ENCODE measurements at places on chromosomes 12 and 14.
A peak's percentile ranks its signal among the peaks of the same experiment; 100 is the strongest.

GRCh38 chr12:78120866-78121560, 290.3 kb downstream of the NAV3 start:
- peak; percentile 35 for DNase-seq

- no peak for DNase-seq
Observed at GRCh38 chr14:29756019-29756385, 171.6 kb downstream of the PRKD1 start.

- no peak for DNase-seq
Observed at GRCh38 chr12:7496451-7496850, 7.1 kb downstream of the CD163 start.

GRCh38 chr14:67646131-67646530, 26.4 kb downstream of the ARG2 start:
- no peak for DNase-seq

DNA sequence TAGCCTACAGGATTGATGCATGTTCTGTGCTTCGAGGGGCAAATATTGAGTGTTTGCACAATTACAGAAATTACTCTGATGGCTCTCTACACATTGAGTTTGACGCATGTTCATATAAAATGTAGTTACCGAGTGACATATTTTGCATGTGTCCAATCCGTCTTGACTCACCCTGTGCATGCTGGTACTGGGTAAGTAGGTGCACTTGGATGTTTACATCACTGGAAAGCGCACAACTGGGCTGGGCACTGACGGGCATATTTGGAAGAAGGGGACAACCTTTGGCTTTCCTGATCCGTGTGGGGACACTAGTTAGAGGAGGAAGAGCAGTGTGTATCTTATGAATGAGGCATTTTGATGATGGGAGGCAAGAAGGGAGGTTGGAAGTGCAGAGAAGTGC, 4.9 kb upstream of the KRT6A start:
- DNase-seq = no peak

DNA sequence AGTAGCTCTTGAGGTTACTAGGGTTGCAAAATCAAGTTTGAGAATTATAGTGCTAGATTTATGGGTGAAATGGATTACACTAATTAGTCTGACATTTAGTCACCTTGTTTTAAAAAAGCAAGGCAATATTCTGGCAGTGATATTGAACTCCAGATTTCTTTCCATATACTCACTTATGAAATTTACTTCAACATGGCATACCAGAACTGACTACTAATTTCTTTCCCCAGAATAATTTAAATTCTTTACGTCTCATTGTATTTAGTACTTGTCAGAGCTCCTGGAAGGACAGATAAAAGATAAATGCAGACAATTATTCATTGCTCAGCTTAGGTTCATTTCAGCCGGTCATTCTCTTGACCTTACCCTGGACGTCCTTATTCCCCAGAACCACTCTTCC, 24.3 kb downstream of the EMP1 start:
- DNase-seq = no peak

GRCh38 chr14:22671622-22672021, 27.5 kb upstream of the OR6J1 start:
- no peak for DNase-seq

DNA sequence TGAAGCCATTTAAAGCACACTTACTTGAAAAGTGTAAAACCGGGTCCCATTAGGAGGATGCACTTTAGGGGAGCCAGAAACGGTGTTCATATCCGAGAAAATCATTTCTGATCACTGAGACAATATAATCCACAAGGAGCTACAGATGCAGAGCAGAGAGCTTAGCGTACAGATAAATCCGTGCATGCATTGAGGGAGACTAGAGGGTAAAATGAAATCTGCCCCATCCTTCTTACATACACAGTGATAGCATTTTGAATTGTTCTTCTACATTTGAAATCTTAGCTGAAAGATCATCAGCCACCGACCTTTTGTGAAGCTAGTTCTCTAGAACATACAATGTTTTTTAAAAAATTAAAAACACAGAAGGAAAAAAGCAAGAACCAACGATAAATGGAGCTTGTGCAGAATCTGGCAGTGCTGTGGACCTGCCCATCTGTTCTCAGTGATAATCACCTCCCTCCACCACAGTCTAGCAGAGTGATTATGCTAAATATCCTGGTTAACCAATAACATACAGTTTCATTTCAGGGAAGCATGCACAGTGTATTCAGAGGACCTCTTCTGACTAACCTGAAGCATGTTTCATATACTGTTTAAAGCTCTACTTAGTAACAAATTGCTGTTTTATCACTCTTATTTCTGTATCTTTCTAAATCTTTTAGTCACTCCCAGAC, 161.1 kb downstream of the PPFIA2 start:
- DNase-seq = peak; percentile 80

DNA sequence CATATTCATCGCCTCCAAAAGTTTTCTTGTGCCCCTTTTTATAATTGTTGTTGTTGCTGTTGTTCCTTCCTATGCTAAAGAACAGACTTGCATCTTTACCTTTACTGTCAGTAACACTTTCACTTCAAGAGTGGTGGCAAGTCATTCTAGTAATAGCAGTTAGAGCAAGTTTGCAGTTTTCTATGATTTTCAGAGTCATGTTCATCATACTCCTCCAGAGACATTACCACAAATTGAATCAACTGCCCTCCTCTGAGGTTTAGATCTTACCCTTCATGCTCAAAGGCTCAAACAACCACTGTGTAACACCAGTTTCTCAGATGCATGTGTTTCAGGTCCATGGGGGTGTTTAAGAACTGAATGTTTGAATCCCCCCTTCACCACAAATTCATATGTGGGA, 763.4 kb downstream of the LRFN5 start:
- DNase-seq = no peak

GRCh38 chr12:67068761-67069450, 200.3 kb upstream of the CAND1 start:
- no peak for DNase-seq

DNA sequence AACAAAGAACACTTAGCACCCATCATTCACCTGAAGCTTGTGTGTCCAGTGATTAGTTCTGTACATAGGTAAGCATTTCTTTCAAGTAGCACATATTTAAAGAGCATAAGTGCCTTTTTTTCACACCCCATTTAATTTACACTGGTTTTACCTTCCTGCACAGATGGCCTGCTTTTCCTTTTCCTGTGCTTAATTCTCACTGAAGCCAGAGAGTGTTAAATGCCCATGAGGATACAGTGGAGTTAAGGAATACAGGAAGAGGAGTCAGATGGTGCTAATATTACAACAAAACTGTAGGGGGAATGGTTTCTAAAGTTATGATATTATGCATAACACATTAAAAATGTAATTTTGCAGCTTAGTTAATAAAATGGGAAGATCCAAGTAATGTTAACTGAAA, 31.0 kb upstream of the SLC38A1 start:
- no peak for DNase-seq

DNA sequence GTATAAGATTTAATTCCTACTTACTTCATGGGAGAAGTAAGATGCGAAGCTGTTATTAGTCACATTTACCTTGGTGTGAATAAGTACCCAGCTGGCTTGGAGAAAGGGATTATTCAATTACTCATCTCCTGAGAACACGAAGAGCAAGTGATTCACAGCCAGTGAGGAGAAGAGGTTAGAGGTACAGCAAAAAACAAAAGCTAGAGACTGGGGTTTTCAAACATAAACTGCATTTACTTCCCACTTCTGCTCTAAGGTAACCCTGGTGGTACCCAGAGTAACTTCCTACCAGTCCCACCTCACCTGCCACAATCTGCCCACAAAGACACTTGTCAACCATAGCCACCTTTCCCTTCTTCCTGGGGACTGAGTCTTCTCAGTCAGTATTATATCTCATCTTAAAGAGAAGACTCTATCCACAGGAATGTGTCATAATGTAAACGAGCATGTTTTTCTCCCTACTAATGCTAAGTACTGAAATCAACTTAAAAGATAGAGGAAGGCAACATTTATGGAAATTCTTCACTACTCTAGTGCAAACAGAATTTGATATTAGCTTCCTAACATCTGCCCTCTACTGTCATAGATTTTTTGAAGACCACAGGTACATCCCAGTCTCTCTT, 6.0 kb upstream of the IL22 start:
- DNase-seq = peak; percentile 9

- no peak for DNase-seq
Observed at GRCh38 chr12:80627782-80628181, 79.7 kb upstream of the MYF6 start.

- DNase-seq = no peak
Observed at GRCh38 chr14:68397371-68397811, 395.5 kb downstream of the ZFP36L1 start.

DNA sequence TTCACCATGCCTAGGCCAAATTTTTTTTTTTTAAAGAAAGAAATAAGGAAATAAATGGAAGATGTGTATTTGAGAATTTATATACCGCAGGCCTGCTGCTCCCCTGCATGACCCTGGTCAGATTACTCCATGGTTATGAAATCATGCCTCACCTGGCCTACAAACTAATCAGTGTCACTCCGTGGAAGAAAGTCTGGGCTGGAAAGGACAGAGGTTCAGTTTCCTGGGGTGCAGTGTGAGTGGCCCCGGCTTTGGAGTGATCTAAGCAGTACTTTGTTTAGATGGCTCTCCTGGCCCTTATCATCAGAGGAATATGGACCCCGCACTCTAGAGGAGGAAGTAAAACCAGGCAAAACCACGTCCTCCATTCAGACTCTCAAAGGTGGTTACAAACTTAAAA, 9.6 kb downstream of the APOBEC1 start:
- no peak for DNase-seq

- DNase-seq = no peak
Observed at GRCh38 chr14:76967788-76968187, 60.7 kb downstream of the IRF2BPL start.

DNA sequence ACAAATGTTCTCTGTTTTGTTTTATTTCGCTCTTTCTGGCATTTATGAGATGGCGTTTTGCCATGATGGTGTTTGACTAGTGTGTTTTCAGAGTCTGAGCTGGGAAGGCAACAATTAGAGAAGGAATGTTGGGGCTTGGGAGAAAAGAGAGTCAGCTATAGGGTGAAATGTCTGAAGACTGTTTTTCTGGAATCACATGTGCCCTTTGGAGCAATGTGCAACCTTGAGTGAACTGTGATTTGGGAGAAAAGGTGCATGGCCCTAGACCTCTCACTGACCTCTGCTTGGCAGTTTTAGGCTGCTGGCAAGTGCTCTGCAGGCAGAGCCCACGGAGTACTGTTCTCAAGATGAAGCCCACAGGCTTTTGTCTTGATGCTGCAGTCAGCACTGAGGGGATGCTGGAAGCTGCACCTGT, 379.9 kb upstream of the PDE3A start:
- no peak for DNase-seq

- DNase-seq = no peak
Observed at GRCh38 chr14:76181546-76181945, 29.8 kb downstream of the GPATCH2L start.

GRCh38 chr12:104570174-104570907, 113.6 kb downstream of the CHST11 start:
- no peak for DNase-seq

Measured in NCI-H2227 treated with DMSO at 0.1 percent for 48 hours (cell line).